ENCODE measurements at places on chromosomes 12 and 14.

DNA sequence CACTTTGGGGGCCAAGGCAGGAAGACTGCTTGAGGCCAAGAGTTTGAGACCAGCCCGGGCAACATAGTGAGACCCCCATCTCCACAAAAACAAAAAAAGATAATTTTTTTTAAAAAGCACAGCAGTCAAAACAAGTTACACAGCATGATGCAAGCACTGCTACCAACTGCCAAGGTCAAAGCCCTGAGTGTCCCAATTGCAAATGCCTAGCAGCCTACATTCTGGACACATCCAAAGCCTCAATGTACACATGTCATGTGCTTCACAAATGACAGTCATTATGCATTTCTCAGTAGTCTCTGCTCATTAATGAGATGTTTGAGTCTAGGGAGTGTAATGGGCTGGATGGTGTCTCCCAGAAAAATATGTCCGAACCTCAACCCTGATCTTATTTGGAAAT, 113.7 kb upstream of the CCND2 start:
- DNase-seq = no peak

- DNase-seq = no peak
Observed at GRCh38 chr12:107135177-107135576, 41.8 kb upstream of the CRY1 start.

GRCh38 chr14:63996016-63996415, 143.2 kb downstream of the SYNE2 start:
- no peak for DNase-seq

DNA sequence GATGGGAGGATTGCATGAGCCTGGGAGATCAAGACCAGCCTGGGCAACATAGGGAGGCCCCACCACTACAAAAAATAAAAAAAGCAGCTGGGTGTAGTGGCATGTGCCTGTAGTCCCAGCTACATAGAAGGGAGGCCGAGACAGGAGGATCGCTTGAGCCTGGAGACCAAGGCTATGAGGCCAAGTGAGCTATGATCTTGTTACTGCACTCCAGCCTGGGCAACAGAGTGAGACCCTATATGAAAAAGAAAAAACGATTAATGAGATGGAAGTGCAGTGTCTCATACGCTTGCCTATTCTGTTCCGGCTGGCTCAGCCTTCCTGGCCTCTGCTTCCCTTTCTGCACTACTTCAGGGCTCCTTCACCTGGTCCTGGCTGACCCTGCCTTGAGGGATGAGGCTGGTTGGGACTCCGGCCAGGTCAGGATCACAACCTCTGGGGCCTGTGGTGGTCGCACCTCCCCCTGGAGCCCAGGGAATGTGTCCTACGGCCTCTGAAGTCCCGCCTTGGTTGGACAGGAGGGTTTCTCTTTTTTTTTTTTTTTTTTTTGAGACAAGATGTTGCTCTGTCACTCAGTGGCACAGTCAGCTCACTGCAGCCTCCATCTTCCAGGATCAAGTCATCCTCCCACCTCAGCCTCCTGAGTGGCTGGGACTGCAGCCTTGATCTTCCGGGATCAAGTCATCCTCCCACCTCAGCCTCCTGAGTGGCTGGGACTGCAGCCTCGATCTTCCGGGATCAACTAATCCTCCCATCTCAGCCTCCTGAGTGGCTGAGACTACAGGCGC, 10.7 kb downstream of the TEDC1 start:
- no peak for DNase-seq

DNA sequence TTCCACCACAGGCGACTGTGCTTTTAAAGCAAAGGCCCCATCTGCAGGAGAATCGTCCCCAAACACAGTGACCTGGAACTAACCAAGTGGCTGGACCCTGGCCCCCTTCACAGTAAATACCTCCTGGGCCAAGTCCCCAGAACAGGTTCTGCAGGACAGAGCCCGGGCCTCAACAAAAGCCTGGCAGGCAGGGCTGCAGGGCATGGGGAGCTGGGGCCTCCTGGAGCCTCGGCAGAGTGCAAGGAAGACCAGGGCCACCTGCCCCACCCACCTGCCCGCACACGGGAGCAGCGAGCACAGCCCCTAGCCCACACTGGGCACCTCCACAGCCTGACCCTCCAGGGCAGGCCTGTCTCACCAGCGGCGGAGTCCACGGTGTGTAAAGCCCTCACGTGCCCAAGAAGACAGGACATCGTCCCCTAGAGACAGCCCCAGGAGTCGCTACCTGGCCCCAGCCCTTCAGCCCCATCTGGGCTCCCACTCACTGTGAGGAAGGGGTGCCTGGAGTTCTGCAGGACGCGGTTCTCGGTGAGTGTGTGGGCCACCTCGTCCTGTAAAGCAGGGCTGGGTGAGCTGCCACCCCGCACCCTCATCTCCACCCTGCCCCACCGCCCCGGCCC, 21.0 kb downstream of the AKT1 start:
- DNase-seq = no peak

DNA sequence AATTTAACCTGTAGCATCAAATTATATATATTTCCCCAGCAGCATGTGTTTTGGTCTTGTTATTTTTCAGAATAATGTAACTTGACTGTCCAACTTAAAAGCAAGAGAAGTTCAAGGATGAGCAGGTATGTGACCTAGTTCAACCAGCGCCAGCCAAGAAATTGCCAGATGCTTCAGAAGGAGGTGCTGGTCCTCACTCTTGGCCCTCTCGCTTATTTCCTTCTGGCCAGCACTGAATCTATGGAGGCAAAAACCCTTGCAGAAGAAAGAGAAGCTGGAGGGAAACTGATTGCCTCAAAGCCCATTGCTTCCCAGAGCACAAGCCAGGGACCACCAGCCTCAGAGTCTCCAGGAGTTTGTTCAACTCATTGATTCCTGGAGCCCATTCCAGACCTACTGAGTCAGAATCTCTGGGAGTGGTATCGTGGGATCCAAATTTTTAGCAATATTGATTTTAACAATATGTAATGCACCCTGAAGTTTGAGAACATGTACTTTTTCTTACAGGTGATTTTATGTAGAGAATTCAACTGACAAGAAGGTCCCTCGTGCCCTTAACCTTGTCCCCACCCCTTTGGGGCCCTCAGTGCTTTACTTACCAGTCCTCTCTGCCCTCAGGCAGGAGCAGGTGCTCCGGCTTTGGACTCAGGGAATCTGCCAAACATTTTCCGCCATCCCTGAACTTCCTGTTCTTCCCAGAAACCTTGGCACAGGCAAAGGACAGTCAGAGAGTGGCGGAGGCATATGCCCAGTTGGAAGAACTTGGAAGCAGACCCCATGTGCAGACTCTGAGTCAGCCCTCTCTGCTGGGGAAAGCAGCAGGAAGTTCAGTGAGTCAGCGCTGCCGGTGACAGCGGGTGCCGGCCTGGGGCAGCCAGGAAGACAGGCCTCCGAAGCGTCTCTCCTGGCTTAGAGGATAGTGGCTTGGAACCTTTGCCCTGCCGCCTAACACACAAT, 10.4 kb downstream of the BEST3 start:
- peak; percentile 95 for DNase-seq

GRCh38 chr14:67663633-67664032, 10.8 kb downstream of the VTI1B start:
- DNase-seq = no peak

DNA sequence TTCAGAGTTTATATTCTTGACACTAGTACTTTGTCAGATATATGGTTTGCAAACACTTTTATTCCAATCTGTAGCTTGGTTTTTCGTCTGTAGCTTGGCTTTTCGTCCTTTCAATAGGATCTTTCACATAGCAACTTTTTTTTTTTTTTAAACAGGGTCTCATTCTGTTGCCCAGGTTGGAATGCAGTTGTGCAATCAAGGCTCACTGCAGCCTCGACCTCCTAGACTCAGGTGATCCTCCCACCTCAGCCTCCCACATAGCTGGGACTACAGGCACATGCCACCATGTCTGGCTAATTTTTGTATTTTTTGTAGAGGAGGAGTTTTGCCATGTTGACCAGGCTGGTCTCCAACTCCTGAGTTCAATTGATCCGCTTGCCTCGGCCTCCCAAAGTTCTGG, 460.4 kb upstream of the SOX5 start:
- no peak for DNase-seq

GRCh38 chr14:99393059-99393655, 87.5 kb downstream of the SETD3 start:
- DNase-seq = peak; percentile 30

DNA sequence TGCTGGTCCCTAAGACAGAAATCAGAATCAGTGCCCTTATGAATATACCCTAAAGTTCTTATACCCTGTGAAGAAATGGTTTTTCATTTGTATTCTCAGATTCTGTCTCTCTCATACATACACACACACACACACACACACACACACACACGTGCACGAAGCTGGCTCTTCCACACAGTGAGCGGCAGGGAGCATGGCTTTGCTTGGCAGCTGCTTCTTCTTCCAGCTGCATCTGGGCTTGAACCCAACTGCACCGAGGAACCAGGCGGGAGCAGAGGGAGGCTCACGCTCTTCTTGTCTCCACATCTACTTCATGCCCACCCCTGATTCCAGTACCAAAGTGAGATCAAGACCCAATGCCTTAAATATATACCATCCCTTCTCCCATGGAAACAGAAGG, 19.4 kb downstream of the GRIN2B start:
- DNase-seq = no peak

Measured in amniotic epithelial cell (primary cell).